ENCODE measurements at places on chromosomes 2 and 18. TPM values are rescaled to one million over a fixed set of nuclear protein-coding genes. Genes with fewer than 3 reads are reported as not detected.
A peak's percentile ranks its signal among the peaks of the same experiment; 100 is the strongest.

The KCNE4 gene
- total RNA-seq = 1.8 TPM

The KCNS3 gene
- 2.3 TPM for total RNA-seq

The HOXD4 gene
- 0.35 TPM for total RNA-seq

The TBC1D8 gene
- total RNA-seq = 54.1 TPM

The MOCOS gene
- 1.0 TPM for total RNA-seq

DNA sequence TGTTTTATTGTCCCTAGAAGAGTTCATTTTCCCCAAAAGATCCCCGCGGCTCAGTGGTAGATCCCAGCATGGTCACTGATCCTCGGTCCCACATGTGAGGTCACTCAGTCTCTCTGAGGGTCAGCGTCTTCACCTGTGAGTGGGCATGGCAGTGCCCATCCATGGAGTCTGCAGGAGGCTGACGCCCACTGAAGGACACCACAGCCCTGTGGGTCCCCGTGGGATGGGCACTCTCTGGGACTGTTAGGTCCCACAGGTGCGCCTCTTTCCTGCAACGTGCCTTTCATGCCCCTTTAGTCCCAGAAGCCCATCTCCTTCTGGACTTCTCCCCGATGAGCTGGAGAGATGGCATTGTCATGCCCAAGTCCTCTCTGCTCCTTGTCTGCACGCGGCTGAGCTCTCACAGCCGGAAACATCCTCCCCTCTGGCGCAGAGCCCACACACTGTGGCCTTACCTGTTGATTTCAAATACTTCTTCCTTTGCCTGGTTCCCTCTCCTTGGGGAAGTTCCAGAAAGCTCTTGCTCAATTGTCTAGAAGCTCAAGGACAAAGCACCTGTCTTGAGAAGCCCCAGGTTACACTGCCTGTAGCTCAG is 75.9 kb downstream of the PTGR3 start:
- H3K27me3 ChIP-seq = no peaks in the 10 kb centered on the region
- H3K27ac ChIP-seq = no peak overlapping the region
- H3K4me1 ChIP-seq = no peaks in the 10 kb centered on the region
- H3K36me3 ChIP-seq = no peaks in the 10 kb centered on the region

DNA sequence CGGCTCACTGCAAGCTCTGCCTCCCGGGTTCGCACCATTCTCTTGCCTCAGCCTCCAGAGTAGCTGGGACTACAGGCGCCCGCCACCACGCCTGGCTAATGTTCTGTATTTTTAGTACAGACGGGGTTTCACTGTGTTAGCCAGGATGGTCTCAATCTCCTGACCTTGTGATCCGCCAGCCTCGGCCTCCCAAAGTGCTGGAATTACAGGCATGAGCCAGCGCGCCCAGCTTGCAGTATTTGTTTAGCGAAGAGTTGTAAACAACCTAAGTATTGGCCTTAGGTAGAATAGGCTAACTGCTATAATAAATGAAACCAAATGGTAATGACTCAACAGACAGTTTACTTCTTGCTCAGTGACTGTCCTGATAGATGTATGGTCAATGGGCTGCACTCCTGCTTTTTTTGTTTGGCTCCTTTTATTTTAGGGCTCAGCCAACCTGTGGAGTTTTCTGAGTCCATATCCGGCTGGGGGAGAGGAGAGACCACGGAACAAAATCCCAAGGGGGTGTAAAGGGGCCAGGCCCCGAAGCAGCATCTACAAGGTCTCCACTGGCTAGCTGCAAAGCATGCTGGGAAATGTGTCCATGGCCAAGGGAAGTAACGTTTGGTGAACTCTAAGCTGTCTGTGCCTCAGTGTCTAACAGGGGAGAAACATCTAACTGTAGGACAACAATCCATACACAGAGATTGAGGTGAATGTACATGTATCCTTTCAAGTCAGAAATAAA is 841.0 kb upstream of the ID2 start:
- H3K27ac ChIP-seq = no peak overlapping the region
- DNase-seq = no peak
- H3K27me3 ChIP-seq = no peaks in the 10 kb centered on the region
- H3K36me3 ChIP-seq = no peaks in the 10 kb centered on the region
- no peak overlapping the region for H3K4me3 ChIP-seq

- DNase-seq = no peak
- H3K4me1 ChIP-seq = peaks cover 29% of the 10 kb centered on the region
- no peaks in the 10 kb centered on the region for H3K27me3 ChIP-seq
- H3K36me3 ChIP-seq = peaks cover 7% of the 10 kb centered on the region
- peak overlapping the region; percentile 100 for H3K27ac ChIP-seq
- H3K4me3 ChIP-seq = peak overlapping the region; percentile 91
Measured at GRCh38 chr2:28395334-28396061, 2.8 kb downstream of the FOSL2 start.

GRCh38 chr2:200039724-200040650 is 84.6 kb downstream of the MAIP1 start:
- no peak overlapping the region for H3K27ac ChIP-seq
- H3K27me3 ChIP-seq = no peaks in the 10 kb centered on the region
- no peaks in the 10 kb centered on the region for H3K36me3 ChIP-seq
- H3K4me3 ChIP-seq = no peak overlapping the region
- no peak for DNase-seq
- H3K4me1 ChIP-seq = no peaks in the 10 kb centered on the region

- no peak overlapping the region for H3K4me3 ChIP-seq
- peaks cover 5% of the 10 kb centered on the region for H3K4me1 ChIP-seq
- no peaks in the 10 kb centered on the region for H3K36me3 ChIP-seq
- DNase-seq = no peak
- H3K27me3 ChIP-seq = no peaks in the 10 kb centered on the region
- no peak overlapping the region for H3K27ac ChIP-seq
Measured at GRCh38 chr18:55433648-55434047, 154.3 kb downstream of the TCF4 start.

DNA sequence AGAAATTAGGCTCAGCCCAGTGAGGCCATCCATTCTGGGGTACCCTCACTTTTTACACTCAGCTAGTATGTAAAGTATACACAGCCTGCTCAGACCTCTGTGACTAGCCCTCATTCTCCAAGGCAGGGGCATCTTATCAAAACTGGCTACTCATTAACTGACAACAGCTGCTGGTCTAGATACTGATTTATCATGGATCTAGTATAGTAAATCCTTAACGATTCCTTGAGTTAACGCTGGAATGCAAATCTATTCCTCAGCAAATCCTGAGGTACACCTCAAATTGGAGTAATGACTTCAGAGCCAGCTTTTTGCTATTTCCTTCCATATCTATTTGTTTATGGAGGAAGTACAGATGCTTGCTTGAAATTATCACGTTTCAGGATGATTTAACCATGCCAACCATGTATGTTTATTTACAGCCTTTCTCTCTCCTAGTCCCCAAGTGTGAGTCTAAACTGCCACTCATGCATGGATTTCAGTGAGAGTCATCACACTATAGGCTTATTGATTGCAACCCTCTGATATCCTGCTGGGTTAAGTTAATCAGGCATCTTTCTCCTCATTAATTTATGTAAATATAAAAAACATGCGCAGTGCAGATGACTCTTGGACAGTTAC is 70.2 kb upstream of the DOK6 start:
- no peaks in the 10 kb centered on the region for H3K27me3 ChIP-seq
- no peaks in the 10 kb centered on the region for H3K36me3 ChIP-seq
- DNase-seq = no peak
- H3K4me1 ChIP-seq = no peaks in the 10 kb centered on the region
- H3K27ac ChIP-seq = no peak overlapping the region

GRCh38 chr2:20797096-20797495 is 25.8 kb downstream of the LDAH start:
- H3K4me3 ChIP-seq = no peak overlapping the region
- no peaks in the 10 kb centered on the region for H3K4me1 ChIP-seq
- H3K27me3 ChIP-seq = no peaks in the 10 kb centered on the region
- no peak for DNase-seq

GRCh38 chr2:175097297-175097696 is 70.7 kb downstream of the ATF2 start:
- peaks cover 71% of the 10 kb centered on the region for H3K36me3 ChIP-seq
- H3K4me1 ChIP-seq = no peaks in the 10 kb centered on the region
- no peak overlapping the region for H3K27ac ChIP-seq
- H3K4me3 ChIP-seq = no peak overlapping the region
- no peak for DNase-seq

DNA sequence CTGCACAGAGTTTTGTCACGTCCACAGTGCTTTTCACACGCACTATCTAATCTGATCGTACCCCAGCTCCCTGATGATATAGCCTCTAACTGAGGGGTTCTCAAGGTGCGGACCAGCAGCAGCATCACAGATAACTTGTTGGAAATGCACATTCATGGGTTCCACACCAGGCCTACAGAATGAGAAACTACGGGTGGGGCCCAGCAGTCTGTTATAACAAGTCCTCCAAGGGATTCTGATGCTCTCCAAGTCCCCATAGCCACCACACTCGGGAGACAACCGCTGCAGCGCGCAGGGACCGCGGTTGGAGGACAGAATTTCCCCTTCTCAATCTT is 745 bp upstream of the BZW1 start:
- peaks cover 17% of the 10 kb centered on the region for H3K36me3 ChIP-seq
- H3K27me3 ChIP-seq = no peaks in the 10 kb centered on the region
- H3K4me1 ChIP-seq = peaks cover 44% of the 10 kb centered on the region
- no peak for DNase-seq
- peak overlapping the region; percentile 98 for H3K27ac ChIP-seq

GRCh38 chr2:24986372-24986771 is 14.6 kb upstream of the DNAJC27 start:
- no peak overlapping the region for H3K4me3 ChIP-seq
- no peaks in the 10 kb centered on the region for H3K36me3 ChIP-seq
- peak overlapping the region; percentile 76 for H3K27ac ChIP-seq
- no peaks in the 10 kb centered on the region for H3K27me3 ChIP-seq
- DNase-seq = peak; percentile 34

GRCh38 chr2:207256476-207257207 is 90.9 kb upstream of the KLF7 start:
- H3K27ac ChIP-seq = no peak overlapping the region
- H3K4me3 ChIP-seq = no peak overlapping the region
- H3K36me3 ChIP-seq = no peaks in the 10 kb centered on the region
- peaks cover 30% of the 10 kb centered on the region for H3K4me1 ChIP-seq
- DNase-seq = no peak

- H3K4me3 ChIP-seq = no peak overlapping the region
- no peak for DNase-seq
- peaks cover 82% of the 10 kb centered on the region for H3K27me3 ChIP-seq
- no peaks in the 10 kb centered on the region for H3K36me3 ChIP-seq
- no peaks in the 10 kb centered on the region for H3K4me1 ChIP-seq
Measured at GRCh38 chr2:104873689-104874054, 19.8 kb downstream of the POU3F3 start.
